Stimulated activated CD8-positive, alpha-beta memory T cell treated with anti-CD3 and anti-CD28 coated beads, Interleukin-4, amount 100 ng/mL, for 4 hours (primary cell): ENCODE measurements at places on chromosomes 1 and 21.

DNA sequence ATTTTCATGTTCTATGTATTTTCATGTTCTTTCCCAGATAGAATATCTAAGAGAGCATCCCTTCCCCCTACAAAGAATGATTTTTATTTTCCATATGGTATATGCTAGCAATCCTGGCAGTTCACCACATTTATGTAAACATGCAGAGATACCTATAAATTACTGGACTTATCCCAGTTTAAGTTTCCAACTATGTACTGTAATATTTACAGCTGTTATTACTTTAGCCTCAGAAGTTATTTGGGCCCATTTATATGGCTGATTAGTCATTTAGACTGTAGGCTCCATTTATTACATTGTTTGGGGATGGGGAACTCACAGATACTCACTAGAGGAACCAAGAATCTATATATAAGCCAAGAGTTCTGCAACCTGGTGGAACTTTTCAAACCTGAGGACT lies 84.8 kb upstream of the WARS2 start:
- DNase-seq, result no peak

GRCh38 chr1:245710961-245711903 lies 556.4 kb downstream of the KIF26B start:
- no peak for DNase-seq

- no peak for DNase-seq
Observed at GRCh38 chr1:52907068-52907811, 14.3 kb downstream of the ECHDC2 start.

- no peak for DNase-seq
Observed at GRCh38 chr21:45768011-45768739, 124.7 kb downstream of the PCBP3 start.

- no peak for DNase-seq
Observed at GRCh38 chr1:155892796-155893195, 18.4 kb downstream of the RIT1 start.
